ENCODE measurements at places on chromosomes 13 and 19.
A peak's percentile ranks its signal among the peaks of the same experiment; 100 is the strongest.

DNA sequence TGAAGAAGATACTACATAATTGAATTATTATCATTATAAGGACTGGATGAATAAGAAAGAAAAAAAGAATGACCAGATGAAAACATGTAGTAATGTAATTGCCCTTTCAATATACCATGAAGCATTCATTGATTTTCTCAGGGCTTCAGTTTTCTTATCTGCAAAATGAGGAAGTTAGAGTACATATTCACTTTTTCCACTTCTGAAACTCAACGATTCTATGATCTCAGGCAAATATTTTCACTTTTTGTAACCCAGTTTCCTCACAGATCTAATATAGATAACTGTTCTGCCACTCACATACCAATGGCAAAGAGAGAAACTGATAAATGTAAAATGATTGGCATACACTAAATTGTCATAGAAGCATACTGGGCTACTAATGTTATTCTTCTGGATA is 856.6 kb upstream of the KLHL1 start:
- no peak for DNase-seq

- peak; percentile 55 for DNase-seq
Observed at GRCh38 chr13:30376426-30377311, 45.6 kb upstream of the UBE2L5 start.

- DNase-seq, result peak; percentile 79
Observed at GRCh38 chr19:17333611-17334413, 843 bp downstream of the ANO8 start.

GRCh38 chr19:6590827-6591319 is at the start of gene CD70:
Gene CD70 (minus strand): TSS chr19:6591150. CDS start chr19:6591002, 148 bp downstream.
- DNase-seq, result peak; percentile 69

DNA sequence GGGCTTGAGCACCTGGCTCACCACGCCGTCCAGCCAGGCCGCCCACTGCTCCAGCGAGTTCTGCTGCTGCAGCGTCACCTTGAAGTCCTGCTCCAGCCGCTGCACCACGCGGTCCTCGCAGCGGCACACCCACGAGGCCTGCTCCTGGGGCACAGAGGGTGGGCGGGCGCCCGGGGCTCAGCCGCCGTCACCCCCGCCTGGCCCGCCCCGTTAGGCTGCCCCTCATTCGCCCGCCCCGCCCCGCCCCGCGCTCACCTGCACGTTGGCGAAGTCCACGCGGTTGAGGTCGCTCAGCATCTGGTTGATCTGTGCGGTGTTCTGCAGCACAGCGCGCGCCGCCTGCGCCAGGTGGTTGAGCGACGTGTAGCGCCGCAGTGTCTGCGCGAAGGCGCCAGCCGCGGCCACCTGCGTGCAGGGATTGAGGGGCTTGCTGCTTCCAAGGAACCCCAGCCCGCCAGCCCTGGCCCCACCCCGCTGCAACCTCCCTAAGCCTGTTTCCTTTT is 11.3 kb downstream of the DCAF15 start:
- no peak for DNase-seq

DNA sequence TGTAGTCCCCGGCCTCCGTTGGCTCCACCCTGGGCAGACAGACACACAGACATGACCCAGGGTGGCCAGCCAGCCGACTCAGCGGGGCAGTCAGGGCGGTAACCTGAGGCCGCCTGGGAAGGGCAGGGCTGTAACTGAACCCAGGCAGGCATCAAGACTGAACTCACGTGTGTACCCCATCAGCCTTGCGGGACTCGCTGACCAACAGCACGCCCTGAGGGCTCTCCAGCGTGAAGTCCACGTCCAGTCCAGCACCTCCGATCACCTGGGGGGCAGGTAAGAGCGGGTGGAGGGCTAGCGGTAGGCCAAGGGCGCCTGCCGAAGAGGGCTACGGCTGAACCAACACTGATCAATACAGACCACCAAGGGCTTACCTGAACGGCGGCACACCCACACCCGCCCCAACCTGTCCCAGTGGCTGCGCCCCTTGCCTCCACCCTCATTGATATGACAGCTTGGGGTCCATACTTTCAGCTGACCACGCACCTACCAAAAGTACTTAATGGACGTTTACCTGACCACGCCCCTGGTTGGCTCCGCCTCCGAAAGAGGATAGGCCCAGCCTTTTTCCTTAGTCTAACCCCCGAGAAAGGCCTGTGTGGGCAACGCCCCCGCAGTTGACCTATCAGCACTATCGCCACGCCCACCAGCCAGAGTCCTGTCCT is 791 bp downstream of the TMED1 start:
- DNase-seq, result no peak

- peak; percentile 27 for DNase-seq
Observed at GRCh38 chr19:34173193-34173956, 1.1 kb downstream of the LSM14A start.

GRCh38 chr13:75319254-75319653 is 162.7 kb downstream of the TBC1D4 start:
- no peak for DNase-seq

GRCh38 chr19:10567656-10568055 is 1.1 kb downstream of the CDKN2D start:
- DNase-seq, result peak; percentile 25

DNA sequence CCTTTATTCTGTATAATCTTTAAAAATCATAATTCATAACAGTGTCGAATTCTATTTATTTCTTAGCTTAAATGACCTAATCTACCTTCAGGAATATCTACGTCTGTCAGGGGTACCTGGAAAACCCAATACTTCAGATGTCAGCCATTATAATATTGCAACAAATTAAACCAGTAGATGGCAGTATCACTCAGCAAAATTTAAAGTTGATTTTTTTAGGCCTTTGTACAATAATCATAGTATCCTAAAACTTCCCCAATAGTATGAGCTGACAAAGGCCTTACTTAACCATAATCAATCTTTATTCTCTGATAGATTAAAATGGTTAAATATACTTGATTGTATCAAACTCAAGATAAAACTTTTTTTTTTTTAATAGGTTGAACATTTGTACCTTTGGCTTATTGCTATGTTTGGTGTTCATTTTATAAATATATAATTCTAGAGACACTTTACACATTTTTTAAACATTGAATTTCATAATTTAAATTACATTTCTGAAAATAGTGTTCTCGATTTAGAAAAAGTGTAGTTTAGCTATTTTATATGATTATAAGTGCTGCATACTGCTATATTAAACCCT is 830.2 kb upstream of the SPRY2 start:
- no peak for DNase-seq

DNA sequence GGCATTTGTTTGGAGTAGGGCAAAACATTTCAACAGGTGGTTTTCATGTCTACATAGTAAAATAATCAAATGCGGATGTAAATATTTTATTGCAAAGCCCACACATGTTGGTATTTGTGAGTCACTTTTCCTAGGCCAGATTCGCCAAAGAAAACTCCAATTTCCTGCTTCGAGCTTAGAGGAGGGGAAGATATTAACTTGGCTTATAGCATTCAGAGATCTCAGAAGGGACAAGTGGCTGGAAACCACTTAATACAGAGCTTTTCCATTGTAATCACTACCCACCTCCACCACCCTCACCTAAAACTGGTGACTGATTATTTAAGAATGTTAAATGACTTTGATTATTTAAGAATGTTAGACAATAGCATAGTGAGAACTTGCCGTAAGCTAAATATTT is 530.6 kb upstream of the SPRY2 start:
- DNase-seq, result no peak

DNA sequence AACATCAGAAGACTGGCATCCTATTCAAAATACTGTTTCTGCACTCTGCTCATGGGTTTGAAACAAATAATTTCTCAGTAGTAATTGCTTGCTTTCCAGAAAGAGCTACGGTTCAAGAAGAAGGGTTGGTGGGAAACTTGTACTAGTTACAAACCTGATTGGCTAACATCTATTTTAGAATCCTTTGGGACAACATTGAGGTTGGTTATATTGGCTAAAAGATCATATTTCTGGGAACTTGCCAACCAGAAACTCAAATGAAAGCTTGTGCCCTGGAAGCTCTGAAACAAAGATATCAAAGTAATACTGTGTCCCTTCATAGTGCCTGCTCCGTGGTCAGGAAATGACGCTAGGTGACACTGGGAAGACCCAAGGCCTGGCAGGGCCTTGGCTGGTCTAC is 141.7 kb downstream of the LACC1 start:
- DNase-seq, result no peak

GRCh38 chr13:66617786-66618185 is 612.4 kb downstream of the PCDH9 start:
- DNase-seq, result no peak

DNA sequence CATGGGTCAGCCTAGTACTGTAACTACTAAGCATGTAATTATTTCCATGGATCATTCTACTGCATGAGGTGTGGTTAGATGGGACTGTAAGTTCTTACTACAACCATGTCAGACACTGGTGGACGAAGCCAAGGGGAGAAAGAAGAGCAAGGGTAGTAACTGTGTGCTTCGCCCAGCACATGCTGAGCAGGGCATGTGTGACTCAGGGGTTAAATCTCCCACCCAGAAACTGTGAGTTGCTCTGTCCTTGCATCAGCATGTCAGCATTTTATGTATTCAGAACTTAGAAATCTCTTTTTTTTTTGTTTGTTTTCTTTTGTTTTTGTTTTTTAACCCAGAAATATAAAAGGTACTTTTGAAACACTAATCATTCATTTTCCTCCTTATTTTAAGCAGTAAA is 436.6 kb upstream of the KLF12 start:
- no peak for DNase-seq

DNA sequence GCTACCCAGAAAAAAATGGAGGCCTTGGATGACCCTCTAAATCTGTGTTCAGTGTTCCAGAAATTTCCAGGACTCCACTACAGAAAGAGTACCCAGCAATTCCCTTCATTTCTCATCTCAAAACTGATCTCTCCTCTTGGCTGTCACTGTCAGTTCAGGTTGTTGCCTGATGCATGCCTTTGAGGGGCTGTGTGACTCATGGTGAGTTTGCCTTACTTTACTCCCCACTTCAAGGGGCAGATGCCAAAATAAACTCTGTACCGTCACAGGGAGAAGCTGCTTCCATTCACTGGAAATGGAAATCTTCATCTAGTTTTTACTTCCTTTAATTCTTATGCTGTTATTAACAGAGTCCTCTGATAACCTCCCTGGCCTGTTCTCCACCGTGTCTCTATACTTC is 1075.0 kb downstream of the DIAPH3 start:
- DNase-seq, result no peak

- peak; percentile 18 for DNase-seq
Observed at GRCh38 chr13:26476111-26476781, 81.2 kb upstream of the WASF3 start.

- DNase-seq, result no peak
Observed at GRCh38 chr19:44925114-44925891, 10.9 kb downstream of the APOC1 start.

DNA sequence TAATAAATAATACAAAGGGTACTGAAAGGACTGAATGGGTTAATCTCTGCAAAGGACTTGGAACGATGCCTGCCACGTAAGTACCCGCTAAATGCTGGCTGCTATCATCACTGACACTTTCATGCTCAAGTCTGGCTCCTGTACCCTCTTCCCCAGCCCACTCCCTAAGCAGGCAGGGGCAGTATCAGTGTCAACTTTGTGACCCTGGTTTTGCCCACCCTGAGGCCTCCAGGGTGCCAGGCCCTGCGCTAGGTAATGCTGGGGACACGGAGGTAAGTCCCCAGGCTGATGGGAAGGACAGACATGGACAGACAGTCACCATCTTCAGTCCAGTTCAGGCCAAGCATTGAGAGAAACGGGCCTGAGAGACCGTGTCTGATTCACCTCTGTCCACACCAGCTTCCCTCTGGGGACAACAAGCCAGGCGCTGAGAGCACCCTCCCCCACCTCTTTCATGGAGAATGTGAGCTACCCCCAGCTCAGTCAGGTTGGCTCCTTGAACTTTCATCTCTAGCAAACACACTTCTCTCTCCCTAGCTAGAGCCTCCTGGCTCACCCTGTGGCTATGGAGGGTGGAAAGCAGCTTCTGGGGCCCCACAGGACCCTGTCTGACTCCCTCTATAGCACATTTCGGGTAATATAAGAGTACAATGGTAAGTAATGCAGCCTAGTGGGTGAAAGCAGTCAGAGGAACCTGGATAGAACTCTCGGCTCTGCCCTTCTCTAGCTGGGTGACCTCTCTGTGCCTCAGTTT is 800 bp downstream of the ETFB start:
- no peak for DNase-seq

- no peak for DNase-seq
Observed at GRCh38 chr13:20387441-20387971, 138.2 kb downstream of the CRYL1 start.

GRCh38 chr13:43166644-43167457 is 143.5 kb downstream of the DNAJC15 start:
- no peak for DNase-seq

GRCh38 chr19:41887711-41888382 is 4.9 kb downstream of the ARHGEF1 start:
- DNase-seq, result peak; percentile 89

- DNase-seq, result no peak
Observed at GRCh38 chr13:39496506-39496905, 106.5 kb downstream of the LHFPL6 start.

DNA sequence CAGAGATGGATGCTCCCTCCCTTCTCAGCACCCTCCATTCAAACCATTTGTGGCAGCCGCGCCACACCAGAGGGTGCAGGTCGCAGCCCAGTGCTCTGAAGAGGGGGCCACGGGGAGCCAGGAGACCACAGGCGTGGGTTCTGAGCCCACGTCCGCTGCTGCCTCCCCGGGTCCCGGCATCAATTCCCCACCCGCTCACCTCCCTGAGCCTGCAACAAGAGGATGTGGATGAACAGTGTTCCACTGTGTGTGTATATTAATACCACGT is 120.1 kb upstream of the VSTM2B start:
- DNase-seq, result no peak

GRCh38 chr19:22627526-22627925 is 6.6 kb upstream of the ZNF492 start:
- DNase-seq, result no peak

DNA sequence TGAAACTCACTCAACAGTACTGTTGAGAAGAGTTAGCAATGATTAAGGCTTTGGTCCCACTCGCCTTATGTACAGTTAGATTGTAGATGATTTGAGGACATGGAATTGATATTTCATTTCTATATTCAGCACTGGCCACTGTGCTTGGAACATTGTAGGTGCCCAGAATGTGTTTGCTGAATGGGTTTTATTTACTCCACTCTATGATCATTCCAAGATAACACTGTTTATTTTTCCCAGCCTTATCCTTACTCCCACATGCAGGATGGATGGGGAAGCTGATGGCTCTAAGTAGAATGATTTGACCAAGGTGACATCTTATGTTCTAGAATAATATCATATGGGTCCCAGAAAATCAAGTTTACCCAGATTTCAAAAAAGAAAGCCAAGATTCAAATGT is 124.6 kb upstream of the RXFP2 start:
- no peak for DNase-seq

- DNase-seq, result no peak
Observed at GRCh38 chr13:79833991-79834390, 353.0 kb downstream of the NDFIP2 start.

DNA sequence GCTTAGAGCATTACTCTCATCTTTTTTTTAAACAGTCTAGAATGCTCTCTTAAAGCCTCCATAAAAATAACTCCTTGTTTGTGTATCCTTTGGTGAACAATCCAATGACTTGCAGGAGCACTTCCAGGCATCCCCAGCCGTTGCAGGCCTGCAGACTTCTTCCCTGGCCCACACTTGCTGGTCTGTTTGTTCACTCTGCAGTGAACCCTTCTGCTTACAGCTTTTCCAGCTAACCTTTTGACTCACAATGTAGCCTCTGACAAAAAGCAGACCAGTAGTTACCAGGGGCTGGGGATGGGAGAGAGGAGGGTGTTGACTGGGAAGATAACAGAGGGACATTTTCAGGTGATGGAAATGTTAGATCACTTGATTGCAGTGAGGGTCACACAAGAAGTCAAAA is 9.1 kb downstream of the GPR42 start:
- DNase-seq, result no peak
